ENCODE measurements at places on chromosomes 1 and 21.

- no peak for DNase-seq
Measured at GRCh38 chr1:154430903-154431302, 25.8 kb downstream of the IL6R start.

GRCh38 chr21:16420031-16420724, 690.4 kb downstream of the USP25 start:
- DNase-seq, result no peak

DNA sequence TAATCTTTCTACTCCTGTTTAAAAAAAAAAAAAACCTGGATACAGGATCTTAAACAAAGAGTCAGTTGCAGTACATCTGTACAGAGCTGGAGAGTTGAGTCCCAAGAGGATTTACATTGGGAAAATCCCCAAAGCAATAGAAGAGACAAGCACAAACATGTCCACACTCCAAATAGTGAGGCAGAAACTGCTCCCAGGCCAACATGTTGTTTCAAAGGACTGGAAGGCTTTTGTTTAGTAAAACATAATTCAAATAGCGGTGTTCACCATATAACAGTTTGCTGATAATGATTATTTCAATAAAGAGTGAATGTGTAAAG, 425.4 kb downstream of the ADGRL2 start:
- no peak for DNase-seq

DNA sequence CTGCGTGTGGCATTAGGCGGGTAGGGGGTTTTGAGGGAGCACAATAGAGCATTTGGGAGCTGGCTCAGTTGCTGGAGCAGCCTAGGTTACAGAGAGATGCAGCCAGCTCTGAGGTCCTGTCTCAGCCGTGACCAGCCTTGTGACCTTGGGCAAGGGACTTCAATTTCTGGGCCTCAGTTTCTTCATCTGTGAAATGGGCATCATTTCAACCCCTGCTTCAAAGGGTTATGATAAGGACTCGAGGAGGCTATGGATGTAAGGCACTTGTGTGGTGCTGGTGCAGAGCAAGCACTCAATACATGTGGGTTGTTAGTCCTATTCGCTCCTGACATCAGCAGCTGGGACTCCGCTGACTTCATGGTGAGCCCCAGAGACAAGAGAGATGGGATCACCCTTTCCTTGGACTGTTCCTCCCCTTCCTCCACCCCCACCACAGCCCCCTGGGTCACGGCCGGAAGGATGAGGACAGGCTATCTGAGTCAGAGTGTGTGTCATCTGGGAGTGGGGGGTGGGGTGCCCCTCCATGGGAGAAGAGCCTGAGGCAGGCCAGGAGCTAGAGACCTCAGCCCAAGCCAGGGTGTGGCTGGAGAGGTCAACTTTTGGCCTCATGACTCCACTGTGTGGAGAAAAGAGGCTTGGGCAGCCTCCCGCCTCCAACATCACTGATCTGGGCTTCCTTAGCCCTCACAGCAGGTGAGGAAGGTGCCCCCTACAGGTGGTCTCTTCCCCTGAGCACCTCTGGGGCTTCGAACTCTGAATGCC, 71.4 kb upstream of the ZBTB40 start:
- no peak for DNase-seq

GRCh38 chr1:7263021-7263960, 478.0 kb downstream of the CAMTA1 start:
- no peak for DNase-seq

DNA sequence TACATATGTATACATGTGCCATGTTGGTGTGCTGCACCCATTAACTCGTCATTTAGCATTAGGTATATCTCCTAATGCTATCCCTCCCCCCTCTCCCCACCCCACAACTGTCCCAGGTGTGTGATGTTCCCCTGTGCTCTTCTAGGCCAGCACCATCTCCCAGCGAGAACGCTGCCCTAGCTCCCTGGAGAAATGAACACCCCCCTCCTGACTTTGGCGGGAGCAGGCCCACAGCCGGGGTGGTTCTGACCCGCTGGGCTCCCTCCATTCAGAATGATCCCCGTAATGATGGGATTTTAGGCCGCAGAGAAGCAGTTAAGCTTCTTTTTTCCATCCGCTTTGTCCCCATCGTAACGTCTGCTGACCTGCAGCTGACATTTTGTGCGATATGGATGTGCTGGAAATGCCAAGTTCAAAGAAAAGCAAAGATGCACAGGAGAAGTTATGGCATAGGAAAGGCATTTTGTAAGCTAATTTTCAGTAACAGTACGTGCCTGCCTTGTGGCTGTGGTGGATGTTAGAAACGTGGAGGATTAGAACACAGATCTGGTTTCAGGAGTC, 39.3 kb downstream of the ELK4 start:
- DNase-seq, result no peak

GRCh38 chr1:190942475-190942874, 464.8 kb upstream of the BRINP3 start:
- DNase-seq, result no peak

GRCh38 chr1:17611991-17612390, 72.5 kb downstream of the ARHGEF10L start:
- no peak for DNase-seq

- no peak for DNase-seq
Measured at GRCh38 chr21:38494251-38494642, 4.0 kb downstream of the ERG start.

DNA sequence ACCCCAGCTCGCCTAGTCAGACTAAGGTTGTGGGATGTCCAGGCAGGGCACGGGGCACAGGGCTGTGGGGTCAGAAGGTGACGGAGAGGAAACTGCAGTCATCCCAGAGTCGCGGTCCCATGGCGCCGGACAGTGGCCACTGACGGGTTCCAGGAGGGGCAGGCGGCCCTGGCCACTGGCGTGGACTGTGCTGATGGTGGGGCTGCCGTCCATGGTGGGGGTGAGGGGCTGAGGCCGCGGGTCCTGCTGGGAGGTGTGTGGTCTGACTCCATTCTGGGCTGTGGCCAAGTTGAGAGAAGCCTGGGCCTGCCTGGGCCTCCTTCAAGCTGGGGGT, 32.0 kb downstream of the PCNT start:
- no peak for DNase-seq

- no peak for DNase-seq
Measured at GRCh38 chr1:16980473-16981268, at the start of gene MFAP2. Gene MFAP2, minus strand, starts transcription at chr1:16980620. Its CDS starts 2,347 bp downstream, at chr1:16978273.

- no peak for DNase-seq
Measured at GRCh38 chr1:59366346-59366745, 69.5 kb downstream of the FGGY start.

GRCh38 chr21:24658026-24658425, 949.3 kb downstream of the MRPL39 start:
- no peak for DNase-seq

- DNase-seq, result no peak
Measured at GRCh38 chr1:50665413-50665812, 242.2 kb upstream of the DMRTA2 start.

DNA sequence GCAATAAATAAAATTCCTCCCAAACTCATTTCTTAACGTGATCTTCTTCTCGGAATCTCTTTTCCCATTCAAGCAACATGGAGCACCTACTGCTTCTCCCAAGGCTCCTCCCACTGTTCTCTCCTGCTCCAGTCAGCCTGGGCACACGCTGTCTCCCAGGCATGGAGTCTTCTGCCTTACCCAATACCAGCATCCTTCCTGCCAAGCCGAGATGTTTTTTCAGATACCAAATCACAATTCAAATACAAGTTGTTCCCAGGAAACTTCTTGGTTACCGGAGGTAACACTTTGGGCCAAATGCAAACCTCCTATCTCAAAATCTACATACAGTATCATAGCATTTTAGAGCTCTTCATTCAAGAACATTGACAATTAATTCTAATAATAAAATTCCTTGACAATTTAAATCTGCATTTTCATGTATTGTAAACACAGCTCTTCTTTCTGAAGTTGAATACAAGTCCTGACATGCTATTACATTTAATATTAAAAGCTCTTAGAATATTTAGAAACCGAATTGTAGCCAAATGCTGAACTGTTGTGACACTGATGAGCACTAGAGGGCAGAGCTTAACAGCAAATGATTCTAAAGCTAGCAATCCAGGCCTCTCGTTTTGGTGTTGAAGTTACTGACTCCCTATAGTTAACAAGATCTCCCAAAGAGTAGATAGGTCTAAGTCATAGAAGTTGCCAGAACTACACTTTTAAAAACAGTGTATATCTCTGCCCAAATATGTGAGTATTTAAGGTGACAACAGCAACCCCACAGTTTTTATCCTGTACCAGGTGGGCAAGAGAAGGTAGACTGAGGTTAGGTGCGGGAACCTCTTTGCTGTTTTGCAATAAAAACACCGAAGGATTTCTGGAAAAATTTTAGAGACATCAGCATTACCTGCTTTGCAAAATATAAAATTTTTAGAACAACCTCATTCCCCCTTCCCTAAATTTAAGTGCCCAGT, 52.3 kb downstream of the BCAR3 start:
- peak; percentile 52 for DNase-seq

GRCh38 chr21:26769613-26770188, 75.5 kb downstream of the ADAMTS1 start:
- DNase-seq, result peak; percentile 26

GRCh38 chr1:25560001-25560400, 16.6 kb downstream of the LDLRAP1 start:
- no peak for DNase-seq

Measured in GM04504 (cell line).